Activated CD4-positive, alpha-beta T cell treated with anti-CD3 and anti-CD28 coated beads, Interleukin-2, amount 10 ng/mL, durations not matched to agents 7 days and 5 days (primary cell): ENCODE measurements at places on chromosomes 1 and 21.
A peak's percentile ranks its signal among the peaks of the same experiment; 100 is the strongest.

DNA sequence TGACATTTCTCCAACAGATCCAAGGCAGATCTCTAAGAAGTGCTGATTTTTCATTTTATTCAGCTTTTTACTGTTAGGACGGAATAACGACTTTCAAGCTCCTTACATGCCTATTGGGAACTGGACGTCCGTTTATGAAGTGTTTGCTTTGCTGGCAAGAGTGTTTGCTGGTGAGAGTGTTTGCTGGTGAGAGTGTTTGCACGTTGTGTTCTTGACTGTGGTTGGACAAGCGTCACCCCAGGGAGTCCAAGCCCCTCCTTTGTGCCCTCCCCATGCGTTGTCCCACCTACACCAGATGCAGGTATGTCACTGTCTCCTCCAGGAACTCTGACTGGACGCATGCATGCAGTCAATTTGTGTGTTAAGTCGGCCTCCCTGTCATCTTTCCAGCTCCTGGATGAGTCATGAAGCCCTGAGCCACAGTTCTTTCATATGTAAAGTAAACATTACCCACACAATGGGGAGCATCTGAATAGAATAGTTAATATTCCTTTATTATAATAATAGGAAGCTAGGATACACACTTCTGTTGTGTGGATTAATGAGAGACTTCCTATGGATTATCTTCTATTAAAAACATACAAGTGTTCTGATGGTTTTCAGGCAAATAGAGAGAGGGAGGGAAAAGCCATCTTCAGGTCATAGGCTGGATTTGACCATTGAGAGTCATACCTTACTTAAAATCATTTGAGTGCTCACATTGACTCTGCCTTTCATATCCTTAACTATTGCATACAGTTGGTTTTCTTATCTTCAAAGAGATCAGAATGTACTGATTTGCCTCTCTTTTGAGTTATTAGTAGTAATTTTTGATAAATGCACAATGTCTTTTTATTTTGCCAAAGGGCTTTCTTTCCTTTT is 119.2 kb downstream of the GALNT2 start:
- DNase-seq, result no peak

DNA sequence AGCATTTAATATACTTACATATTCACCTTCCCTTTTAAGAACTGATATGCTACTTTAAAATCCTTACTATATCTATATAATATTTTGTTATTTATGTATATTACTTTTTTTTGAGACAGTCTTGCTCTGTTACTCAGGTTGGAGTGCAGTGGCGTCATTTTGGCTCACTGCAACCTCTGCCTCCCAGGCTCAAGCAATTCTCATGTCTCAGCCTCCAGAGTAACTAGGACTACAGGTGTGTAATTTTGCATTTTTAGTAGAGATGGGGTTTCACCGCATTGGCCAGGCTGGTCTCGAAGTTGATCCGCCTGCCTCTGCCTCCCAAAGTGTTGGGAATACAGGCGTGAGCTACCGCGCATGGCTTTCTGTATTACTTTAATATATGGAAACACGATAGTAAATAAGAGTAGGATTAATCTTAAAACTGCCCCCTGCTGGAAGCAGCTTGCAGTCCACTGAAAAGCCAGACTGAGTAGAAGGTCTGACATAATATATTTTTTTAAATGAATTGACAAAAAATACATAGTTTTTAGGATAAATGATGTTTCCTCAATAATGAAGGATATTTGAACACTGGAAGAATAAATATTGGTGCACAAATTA is 24.4 kb downstream of the RCAN3 start:
- peak; percentile 58 for DNase-seq

DNA sequence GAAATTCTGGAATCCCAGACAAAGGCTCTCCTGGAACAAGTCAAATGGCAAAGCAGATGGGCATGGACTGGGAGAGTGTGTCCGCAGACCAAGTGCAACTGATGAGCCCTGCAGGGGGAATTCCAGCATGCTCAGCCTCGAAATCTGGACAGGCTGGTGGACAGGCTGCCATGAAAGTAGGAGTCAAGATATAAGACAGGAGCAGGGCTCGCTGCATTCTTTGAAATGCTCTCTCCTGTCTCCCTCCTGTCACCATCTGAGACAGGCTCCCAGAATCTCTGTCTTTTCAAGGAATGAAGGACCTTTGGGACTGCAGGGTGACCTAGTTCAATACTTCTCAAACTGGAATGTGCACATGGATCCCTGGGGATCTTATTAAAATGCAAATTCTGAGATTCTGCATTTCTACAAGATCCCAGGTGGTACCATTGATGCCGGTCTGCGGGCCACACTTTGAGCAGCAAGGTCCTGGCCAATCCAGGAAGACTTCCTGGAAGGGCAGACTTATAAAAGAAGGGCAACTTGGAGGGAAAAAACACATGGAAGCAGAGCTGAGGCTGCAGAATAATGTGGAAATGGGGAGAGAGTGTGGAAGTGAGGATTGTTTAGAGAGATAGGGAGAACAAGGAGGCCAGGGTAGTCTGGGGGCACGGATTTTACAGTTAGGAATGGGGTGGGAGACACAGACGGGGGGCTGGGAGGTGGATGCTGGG is 29.8 kb downstream of the TNNT2 start:
- no peak for DNase-seq

DNA sequence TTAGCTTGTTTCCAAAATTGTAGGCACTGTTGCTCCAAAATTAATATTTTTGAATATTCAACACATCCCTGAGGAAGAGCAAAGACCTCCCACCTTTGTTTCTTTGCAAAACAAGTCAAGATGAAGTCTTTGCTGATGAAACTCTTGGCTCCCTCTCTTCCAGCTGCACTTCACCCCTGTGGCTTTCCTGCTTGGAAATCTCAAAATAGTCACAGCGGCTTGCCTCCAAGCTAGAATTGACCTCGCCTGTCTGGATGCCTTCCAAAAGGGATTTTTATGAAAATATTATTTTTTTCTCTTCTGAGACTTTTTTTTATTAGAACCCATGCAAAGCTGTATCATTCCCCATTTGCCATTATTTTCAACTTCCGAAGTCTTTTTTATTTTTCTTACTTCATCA is 71.1 kb upstream of the MROH9 start:
- no peak for DNase-seq

- peak; percentile 62 for DNase-seq
Measured at GRCh38 chr1:203629507-203630082, 3.0 kb downstream of the ATP2B4 start.

DNA sequence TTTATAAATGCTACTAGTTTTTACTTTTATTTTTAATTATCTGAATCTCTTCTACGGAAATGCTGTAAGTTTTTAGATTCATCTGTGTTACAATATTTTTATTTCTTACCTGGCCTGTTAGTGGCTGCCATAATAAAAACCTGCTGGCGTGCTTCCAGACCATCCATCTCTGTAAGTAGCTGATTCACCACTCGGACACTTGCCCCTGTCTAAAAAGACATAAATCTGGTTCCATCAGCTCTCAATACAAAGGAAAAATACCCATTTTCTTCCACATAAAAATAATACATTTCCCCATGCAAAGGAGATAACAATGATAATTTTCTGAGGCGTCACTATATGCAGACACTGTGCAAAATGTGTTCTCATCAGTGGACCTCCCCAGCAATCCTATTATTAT is 62.0 kb downstream of the NVL start:
- no peak for DNase-seq

DNA sequence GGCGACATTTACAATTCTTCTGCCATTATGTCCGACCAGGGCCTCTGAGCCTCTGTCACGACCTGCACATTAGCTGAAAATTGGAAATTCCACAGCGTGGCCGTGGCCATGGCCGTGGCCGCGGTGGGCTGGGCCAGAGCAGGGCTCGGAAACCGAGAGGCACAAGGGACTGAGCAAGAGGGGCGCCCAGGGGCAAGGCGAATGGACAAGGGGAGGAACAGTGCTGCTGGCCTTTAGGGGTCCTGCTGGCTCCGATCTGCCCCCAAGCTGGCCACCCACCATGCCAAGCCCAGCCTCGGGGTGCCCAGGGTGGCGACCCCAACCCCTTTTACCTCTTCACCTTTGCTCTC is 75.0 kb downstream of the TAS1R2 start:
- no peak for DNase-seq

- DNase-seq, result no peak
Measured at GRCh38 chr1:12574757-12575139, 43.3 kb downstream of the DHRS3 start.

DNA sequence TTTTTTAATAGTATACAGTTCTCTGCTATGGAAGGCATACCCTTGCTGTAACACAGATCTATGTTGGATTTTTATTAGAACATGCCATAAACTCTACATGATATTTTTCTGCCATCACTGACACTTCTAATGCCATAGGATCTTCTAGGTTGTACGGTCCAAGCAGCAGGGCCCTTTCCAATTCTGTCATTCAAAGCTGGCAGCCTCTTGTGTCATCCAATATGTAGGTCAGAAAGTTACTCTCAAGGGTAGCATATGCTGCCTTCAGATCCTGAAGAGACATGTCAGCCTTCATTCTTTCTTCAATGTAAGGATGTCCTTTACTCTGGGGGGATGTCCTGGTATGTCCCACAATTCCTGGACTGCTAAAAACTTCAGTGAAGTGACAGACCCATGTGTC is 629.2 kb upstream of the USP24 start:
- DNase-seq, result no peak

DNA sequence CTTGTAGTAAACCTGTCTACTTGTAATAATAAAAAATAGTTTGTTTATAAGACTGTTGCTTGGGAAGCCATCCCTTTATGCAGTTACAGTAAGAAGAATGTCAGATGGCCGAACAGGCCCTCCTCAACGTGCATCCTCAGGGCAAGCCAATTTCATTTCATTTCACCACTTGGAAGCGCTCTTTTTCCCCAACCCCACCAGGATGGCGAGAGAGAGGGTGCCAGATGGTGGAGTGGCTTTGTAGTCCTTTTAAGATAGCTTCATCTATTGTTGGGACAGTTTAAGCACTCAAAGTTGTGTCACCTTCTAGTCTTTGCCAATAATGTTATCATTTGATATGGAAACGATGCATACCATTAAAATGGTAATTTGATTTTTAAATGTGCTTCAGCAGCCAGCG is 356.3 kb upstream of the CAMK1G start:
- DNase-seq, result no peak

DNA sequence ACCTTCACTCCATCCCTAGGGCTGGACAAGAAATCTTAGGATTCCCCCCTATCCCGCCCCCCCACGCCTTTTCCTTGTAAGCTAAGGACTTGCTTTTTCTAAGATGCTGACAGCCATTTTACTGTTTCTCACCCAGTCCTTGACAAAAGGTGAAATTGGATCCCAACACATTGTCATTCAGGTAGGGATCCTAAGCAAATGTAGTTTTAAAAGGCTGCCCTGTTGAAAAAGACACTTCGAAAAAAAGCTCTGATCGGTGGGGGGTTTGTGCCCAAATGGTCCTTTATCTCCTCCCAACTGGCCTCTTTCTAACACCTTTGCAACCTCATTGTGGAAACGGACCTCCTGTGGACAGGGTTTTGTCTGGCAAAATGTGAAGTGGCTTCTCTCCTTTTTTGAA is 2.9 kb downstream of the CACHD1 start:
- no peak for DNase-seq

DNA sequence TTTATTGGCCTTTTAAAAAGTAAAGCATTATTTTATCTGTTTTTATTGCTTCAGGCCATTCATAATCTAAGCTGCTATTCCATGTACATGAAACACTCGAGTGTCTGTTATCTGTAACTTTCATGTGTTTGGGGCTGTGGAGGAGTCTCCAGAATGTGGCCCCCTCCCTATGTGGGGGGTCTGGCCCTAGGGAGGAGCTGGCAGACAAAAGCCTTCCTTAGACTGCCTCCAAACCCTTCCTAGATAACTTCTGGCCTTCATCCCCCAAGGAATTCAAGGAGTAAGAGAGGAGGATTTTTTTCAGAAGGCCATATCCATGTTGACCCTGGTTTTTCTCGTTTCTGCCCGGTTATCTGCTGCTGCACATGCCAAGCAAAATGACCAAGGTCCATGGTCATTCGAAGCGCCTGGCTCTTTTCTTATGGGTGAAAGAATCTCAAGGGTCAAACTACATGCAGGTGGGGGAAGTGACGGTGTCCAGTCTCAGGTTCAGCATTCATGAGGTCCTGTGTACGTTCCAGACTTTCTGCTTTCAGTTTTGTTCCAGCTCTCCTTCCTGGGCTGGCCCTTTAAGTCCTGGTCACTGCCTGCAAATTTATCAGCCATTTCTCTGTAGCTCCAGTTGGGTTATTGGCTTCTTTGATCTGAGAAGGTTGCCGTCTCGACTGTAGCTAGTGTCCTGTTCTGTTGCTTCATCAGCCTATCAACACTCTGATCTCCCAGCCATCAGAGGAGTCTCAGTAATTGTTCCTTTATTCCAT is 8.3 kb downstream of the TENT5C start:
- no peak for DNase-seq

- DNase-seq, result peak; percentile 49
Measured at GRCh38 chr1:10941891-10942541, 70.4 kb upstream of the TARDBP start.

- no peak for DNase-seq
Measured at GRCh38 chr1:9435854-9436640, 103.2 kb upstream of the SLC25A33 start.

- no peak for DNase-seq
Measured at GRCh38 chr1:209513226-209513625, 70.3 kb upstream of the CAMK1G start.

DNA sequence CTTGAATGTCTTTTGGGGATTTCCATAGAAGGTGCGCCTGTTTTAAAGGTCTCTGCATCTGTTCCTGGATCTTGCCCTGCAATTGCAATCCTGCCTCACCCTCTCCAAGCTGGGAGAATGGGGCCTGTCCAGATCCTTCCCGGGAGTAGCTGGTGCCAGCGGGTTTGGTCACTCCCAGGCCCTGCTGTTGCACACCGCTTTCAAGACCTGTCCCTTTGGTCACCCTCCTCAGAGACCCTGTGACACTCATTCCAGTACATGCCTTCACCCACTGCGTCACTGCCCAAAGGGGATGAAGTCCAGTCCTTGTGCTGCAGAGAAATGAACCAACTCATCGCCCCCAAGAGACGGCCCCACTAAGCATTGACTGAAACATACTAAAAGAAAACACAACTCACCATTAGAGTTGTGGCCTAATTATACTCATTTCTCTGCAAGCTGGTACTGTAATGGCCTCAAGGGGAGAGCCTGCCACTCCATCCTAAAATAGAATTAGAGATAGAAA is 1.9 kb upstream of the IRF2BP2 start:
- peak; percentile 33 for DNase-seq

- DNase-seq, result no peak
Measured at GRCh38 chr1:51729824-51730301, 113.0 kb downstream of the OSBPL9 start.

- DNase-seq, result no peak
Measured at GRCh38 chr1:107590900-107591622, 373.9 kb downstream of the VAV3 start.

- no peak for DNase-seq
Measured at GRCh38 chr1:44024031-44024902, 7.0 kb downstream of the SLC6A9 start.

- no peak for DNase-seq
Measured at GRCh38 chr21:41445465-41445862, 19.4 kb downstream of the MX1 start.

DNA sequence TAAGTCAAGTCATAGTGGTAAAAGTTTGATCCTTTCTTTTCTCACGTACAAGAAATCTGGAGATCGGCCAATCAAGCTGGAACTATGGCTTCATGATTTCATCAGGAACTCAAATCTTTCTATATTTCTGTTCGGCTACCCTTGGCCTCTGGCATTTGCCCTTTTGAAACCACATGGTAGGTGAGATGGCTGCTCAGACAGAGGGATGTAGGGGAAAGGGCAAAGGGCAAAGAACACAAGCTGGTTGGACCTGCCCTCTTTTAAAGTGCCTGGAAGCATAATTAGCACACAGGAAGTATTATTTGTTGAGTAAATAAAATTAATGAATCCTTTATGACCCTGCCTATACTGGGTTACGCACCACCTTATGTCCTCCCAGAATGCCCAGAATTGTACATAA is 11.5 kb upstream of the RGS1 start:
- DNase-seq, result no peak
